ENCODE measurements at places on chromosomes 7 and 10. TPM values are rescaled to one million over a fixed set of nuclear protein-coding genes. Genes with fewer than 3 reads are reported as not detected.

DNA sequence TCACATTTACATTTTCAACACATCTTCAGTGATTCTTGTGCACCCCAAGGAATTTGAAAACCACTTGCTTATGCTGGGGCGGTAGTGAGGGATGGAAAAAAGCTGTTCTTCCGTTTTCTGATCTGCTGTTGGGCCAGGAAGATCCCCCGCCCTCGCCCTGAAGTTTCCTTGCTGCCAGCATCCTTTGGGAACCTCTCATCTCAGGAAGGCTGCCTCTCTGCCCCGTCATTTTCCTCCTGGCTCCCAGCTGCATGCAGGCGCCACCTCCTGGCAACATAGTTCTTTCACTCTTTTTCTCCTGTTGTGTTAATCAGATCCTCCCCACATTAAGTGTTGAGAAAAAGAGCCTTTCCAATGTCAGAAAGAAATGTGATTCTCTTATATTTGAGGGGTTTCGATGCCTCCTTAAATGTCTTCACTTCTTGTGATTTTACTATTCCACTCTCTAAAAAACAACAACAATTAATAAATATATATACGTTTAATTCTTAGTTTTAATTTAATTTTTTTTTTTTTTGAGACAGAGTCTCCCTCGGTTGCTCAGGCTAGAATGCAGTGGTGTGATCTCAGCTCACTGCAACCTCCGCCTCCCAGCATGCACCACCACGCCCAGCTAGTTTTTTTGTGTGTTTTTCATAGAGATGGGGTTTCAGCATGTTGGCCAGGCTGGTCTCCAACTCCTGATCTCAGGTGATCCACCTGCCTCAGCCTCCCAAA, 122.9 kb downstream of the RALA start:
- peak; percentile 39 for DNase-seq

GRCh38 chr10:28202941-28203352, 99.9 kb downstream of the MPP7 start:
- DNase-seq, result no peak

DNA sequence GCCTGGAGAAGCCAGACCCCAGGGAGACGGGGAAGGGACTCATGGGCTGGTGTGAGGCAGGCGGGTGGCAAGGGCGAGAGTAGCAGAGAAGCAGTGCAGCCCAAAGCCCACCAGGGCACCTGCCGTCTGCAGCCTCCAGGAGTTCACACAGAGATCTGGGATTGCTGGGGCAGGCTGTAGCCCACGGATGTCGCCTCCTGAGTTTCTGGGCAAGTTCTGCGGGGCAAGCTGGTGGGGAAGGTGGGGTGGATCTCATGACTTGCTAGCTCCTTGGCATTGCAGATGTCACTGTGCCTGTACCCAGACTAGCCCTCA, 6.0 kb downstream of the ADCK2 start:
- no peak for DNase-seq

- no peak for DNase-seq
These were observed 47.0 kb upstream of the ZNF107 start for GRCh38 chr7:64618785-64619456.

- no peak for DNase-seq
These were observed 60.3 kb upstream of the TAC1 start for GRCh38 chr7:97671571-97671970.

Gene AKR1C8
- total RNA-seq, result not detected

Gene GTF2IRD1
- total RNA-seq, result 12.4 TPM

Gene TAS2R3
- total RNA-seq, result 5.4 TPM
